Kidney tubule cell (primary cell): ENCODE measurements at places on chromosomes 2 and 18.

GRCh38 chr2:150997702-150998440 is 263.8 kb downstream of the RBM43 start:
- no peak for DNase-seq

- DNase-seq, result no peak
Observed at GRCh38 chr18:42929181-42929580, 186.3 kb downstream of the RIT2 start.

DNA sequence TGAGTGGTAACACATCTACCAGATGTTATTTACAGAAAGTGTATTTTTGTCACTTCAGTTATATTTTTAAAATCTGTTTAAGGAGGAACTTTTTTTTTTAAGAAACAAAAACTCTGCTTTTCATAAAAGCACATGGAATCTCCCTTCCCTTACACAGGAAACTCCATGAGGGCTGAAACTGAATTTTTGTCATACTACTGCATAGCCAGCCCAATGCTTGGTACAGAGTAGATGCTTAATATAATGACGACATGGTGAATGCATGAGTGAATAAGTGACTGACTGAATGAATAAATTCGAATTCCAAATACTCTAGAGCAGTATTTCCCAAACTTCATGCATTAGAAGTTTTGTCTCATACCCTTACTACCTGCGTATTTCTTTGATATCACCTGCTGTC is 86.5 kb downstream of the ROCK2 start:
- peak; percentile 50 for DNase-seq

- DNase-seq, result peak; percentile 60
Observed at GRCh38 chr2:160402997-160403979, 90.3 kb downstream of the RBMS1 start.

GRCh38 chr18:39799006-39799405 is 2156.0 kb upstream of the PIK3C3 start:
- DNase-seq, result peak; percentile 30

- DNase-seq, result no peak
Observed at GRCh38 chr2:242046206-242046826, 176.8 kb downstream of the RTP5 start.

DNA sequence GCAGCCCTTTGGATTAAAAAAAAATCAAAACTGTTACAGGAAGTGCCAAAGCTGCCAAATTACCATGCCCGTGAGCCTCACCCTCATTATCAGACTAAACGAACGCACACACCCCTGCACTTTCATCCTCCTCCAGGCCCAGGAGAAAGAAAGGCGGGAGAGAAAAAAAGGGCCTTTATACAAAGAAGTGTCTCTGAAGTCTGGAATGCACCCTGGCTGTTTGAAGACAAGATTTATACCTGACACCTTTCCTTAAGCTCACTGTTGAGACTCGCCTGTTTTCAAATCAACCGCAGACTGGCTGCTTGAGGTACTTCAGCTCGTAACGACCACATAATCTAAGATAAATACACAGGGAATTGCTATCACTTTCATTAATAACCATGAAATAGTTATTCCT is 31.0 kb downstream of the EDAR start:
- DNase-seq, result no peak

DNA sequence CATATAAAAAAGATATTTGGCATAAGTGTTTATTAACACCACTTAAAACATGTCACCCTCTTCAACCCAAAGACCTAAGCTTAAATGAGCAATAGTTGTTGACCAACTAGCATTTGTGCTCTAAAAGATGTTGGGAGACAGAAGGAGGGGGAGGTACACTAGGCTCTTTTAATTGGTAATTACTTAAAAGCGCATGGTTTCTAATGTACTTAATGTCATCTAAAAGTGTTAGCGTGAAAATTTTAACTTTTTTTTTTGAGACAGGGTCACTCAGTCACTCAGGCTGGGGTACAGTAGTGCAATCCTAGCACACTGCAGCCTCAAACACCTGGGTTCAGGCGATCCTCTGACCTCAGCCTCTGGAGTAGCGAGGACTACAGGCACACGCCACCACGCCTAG is 5.5 kb downstream of the WDSUB1 start:
- no peak for DNase-seq

DNA sequence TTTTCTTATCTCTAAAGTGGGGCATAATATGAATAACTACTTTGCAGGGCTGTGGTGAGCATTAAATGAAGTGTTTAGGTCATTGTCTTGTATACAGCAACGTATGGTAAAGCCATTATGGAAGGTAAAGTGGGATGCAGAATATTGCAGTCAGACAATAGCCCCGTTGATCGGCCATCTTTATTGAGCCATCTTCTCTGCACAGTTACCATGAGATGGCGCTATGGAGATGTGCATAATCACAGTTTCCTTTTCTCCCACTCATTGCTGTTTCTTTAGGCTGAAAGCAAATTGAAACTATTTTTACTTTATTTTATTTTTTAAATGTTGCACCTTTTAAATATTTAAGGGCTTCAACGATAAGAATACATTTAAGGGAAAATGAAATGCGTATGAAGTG is 108.9 kb downstream of the THSD7B start:
- DNase-seq, result peak; percentile 46

DNA sequence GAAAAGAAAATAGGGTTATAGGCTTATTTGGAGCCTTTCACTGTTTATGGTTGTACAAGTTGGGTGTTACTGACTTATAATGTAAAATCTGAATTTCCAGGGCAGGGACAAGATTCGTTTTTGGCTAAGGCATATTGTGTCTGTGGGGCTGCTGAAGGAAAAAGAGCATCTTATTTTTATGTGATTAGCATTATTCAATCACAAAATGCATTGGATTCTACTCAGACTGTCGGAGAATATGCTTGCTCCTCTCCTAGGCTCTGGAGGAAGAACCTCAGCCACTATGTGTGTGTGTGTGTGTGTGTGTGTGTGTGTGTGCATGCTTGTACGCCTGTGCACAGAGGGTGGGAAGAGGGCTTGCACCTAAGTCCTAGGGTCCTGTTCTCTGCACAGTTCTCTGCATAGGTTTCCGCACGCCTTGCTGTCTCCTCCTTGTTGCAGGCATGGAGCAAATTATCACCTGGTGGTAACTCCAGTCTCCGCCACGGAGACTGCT is 44.3 kb downstream of the AGAP1 start:
- no peak for DNase-seq

- no peak for DNase-seq
Observed at GRCh38 chr18:59266459-59266858, 6.8 kb downstream of the RAX start.

DNA sequence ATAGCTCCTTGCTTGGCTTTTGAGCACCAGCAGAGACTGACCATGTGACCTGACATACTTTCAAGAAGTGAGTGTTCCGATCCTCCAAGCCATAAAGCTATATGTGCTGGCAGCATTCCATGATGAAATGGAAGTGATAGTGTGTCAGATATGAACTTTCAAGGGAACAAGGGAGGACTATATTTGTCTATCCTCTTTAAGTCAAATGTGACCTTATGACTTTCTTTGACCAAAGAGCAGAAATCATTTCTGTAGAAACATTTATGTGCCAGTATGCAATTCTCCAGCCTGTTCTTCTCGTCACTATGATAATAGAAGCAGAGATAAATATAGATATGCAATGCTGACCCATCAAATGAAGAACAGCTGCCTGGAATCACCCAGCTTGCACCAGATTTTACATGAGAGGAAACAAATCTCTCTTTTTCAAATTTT is 14.4 kb downstream of the HYCC2 start:
- DNase-seq, result no peak
